ENCODE measurements at places on chromosomes 7 and 10. TPM values are rescaled to one million over a fixed set of nuclear protein-coding genes. Genes with fewer than 3 reads are reported as not detected.

The GDF2 gene
- not detected for total RNA-seq

DNA sequence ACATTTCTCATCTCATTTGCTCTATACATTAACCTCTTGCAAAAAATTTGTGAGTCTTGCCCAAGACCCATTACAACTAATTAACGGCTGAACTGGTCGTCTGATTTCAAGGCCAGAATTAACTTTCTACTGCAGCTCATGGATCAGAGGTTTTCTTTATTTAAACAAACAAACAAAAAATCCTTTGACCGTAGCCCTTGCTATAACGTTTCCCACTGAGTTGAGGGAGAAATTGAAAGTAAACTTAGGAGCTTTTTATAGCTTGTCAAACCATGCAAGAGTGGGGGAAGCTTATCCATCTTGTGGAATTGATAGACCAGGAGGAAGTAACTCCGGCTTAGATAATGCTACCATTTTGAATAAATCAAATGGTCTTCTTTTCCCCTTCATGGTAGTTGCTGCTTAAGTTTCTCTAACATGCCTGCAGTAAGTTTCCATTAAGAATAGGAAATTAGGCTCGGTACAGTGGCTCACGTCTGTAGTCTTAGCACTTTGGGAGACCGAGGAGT lies 3.3 kb downstream of the SRGN start:
- no peak for DNase-seq

- DNase-seq = no peak
These were observed 23.1 kb downstream of the DNAJB9 start for GRCh38 chr7:108592646-108593201.

The ZNF736 gene
- 15.2 TPM for total RNA-seq

- no peak for DNase-seq
These were observed 5.0 kb downstream of the LSMEM1 start for GRCh38 chr7:112485766-112486165.

The CLDN12 gene
- total RNA-seq = 52.5 TPM

DNA sequence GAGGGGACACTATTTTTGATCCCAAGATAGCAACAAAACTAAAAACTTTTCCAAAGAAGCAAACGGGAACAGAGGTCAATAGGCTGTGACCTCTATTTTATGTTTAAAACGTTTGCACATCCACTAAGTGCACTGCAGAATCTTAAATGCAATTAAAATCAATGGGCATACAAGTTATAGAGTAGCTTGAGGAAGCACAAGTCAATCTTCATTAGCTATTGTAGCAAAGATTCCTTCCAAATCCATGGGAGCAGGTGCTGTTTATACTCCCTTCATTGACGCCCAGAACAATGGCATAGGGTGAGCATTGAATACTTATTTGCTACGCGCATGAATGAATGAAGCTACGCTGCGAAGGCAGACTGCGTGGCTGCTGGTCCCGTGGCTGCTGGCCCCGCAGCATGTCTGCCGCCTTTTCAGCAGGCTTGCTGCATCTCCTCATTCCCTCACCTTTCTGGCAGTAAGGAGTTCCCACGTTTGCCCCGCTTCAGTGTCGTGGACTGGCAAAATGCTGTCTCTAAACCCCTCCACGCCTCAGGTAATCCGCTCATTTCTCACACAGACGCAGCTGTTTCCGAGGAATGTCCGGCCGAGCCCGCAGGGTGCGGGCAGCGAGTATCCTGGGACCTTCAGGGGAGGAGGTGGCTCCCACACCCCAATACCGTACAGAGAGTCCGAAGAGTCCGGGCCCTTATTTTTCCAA lies 754 bp upstream of the PHYHIPL start:
- DNase-seq = no peak

GRCh38 chr10:18359812-18360211 lies 219.6 kb downstream of the CACNB2 start:
- DNase-seq = peak; percentile 72

- DNase-seq = no peak
These were observed 21.8 kb downstream of the AKR1E2 start for GRCh38 chr10:4847561-4848355.

- no peak for DNase-seq
These were observed 76.8 kb downstream of the HGF start for GRCh38 chr7:81693080-81693479.

The DLD gene
- total RNA-seq = 119 TPM

The AGFG2 gene
- total RNA-seq = 81.3 TPM

The SYT15 gene
- 0.62 TPM for total RNA-seq

All from colonic mucosa (tissue), 4 donors.